Non-pigmented ciliary epithelial cell (primary cell): ENCODE measurements at places on chromosomes 11 and 22.
A peak's percentile ranks its signal among the peaks of the same experiment; 100 is the strongest.

- DNase-seq: no peak
Observed at GRCh38 chr11:15577519-15577918, 462.8 kb downstream of the INSC start.

GRCh38 chr22:31081963-31082605 is 966 bp downstream of the SMTN start:
- DNase-seq: no peak

GRCh38 chr11:126790550-126791081 is 210.0 kb downstream of the KIRREL3 start:
- peak; percentile 77 for DNase-seq

DNA sequence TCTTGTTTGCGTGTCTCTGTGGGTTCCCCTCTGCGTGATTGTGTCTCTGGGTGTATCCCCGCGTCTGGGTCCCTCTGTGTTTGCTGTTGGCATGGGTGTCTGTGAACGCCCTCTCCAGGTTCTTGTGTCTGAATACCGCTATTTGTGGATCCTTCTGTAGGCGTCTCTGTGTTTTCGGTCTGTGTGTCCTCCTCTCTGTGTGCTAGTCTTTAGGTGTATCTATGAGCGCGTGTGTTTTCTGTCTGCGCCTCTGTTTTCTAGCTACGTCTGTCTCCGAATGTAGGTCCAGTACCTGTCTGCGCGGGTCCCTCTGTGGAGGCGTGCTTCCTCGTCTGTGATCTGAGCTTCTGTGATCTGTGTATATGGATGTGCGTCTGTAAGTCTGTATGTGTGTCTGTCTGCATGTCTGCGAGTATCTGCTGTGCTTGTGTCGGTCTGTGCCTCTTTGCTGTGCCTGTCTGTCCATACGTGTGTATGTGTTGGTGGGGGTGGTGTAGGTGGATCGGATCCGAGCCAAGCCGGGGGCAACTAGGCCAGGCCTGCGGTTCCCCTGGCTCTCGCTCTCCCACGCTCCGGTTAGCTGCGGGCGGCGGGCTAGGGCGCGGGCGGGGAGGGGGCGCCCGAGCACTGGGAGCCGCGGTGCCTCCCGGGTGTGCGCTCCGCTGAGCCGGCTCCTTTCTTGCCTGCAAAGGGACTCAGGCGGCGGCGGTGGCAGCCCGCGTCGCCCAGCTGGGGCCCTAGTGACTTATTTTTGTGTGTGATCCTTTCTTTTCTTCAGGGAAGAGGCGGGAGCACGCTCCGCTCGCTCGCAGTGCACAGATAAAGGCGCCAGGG is 105.3 kb upstream of the E2F8 start:
- no peak for DNase-seq

DNA sequence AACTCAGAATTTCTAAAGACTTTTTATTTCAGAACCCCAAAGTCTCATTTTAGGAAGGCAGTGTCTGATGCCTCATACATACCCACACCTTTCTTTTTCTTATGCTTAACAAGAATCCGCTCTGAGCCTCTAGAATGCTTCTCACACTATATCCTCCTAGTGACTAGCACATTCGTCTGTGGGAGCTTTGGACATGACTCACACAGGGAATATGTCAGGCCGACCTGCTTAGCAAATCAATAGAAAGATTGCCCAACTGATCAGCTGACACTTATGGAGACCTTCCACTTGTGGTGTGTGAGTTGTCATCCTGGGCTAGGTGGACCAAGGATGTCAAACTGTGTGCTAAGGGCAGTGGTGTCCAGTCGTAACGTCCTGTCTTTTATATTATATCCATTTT is 129.9 kb upstream of the TTC12 start:
- peak; percentile 93 for DNase-seq

- no peak for DNase-seq
Observed at GRCh38 chr11:14112721-14113120, 150.2 kb downstream of the SPON1 start.

DNA sequence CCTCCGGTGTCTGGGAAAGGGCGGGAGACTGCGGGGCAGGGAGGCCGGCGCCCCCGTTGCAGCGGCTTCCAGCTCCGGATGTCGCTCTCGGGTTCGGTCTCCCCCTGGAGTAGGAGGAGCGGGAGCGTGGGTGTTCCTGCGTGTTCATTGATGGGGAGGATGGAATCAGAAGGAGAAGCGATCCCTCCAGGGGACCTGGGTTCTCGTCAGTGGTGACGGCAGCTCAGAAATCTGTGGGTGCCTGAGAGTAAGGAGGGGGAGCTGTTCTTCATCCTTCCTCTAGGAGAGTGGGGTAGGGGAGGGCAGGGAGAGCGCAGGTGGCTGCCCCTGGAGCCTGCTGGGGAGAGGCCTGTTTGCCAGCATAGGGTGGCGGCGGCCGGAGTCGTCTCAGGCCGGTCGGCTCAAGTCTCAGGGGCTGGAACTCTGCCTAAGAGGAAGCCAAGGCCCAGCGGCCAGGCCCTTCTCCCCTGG is 1.1 kb downstream of the UBASH3B start:
- no peak for DNase-seq

DNA sequence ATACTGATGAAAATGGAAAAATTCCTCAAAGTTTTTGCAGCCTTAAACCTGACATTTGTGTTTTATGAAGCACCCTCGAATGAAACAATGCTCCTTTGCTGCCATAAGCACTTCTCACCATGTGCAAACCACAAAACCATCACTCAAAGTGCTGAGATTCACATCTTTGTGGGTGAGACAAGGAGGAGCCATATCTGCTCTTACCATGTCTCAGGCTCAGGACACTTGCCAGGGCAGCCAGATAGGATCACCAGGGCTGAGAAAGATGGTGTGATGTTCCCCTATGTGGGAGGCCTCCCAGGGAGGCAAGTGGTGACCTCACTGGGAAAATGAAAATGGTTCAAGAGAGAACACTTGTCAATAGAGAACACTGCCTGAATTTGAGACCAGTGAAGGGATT is 120.4 kb downstream of the CCDC34 start:
- no peak for DNase-seq

GRCh38 chr22:27201741-27202140 is 544.4 kb downstream of the MIAT start:
- DNase-seq: no peak

GRCh38 chr22:37086184-37086583 is 23.3 kb downstream of the TMPRSS6 start:
- no peak for DNase-seq

DNA sequence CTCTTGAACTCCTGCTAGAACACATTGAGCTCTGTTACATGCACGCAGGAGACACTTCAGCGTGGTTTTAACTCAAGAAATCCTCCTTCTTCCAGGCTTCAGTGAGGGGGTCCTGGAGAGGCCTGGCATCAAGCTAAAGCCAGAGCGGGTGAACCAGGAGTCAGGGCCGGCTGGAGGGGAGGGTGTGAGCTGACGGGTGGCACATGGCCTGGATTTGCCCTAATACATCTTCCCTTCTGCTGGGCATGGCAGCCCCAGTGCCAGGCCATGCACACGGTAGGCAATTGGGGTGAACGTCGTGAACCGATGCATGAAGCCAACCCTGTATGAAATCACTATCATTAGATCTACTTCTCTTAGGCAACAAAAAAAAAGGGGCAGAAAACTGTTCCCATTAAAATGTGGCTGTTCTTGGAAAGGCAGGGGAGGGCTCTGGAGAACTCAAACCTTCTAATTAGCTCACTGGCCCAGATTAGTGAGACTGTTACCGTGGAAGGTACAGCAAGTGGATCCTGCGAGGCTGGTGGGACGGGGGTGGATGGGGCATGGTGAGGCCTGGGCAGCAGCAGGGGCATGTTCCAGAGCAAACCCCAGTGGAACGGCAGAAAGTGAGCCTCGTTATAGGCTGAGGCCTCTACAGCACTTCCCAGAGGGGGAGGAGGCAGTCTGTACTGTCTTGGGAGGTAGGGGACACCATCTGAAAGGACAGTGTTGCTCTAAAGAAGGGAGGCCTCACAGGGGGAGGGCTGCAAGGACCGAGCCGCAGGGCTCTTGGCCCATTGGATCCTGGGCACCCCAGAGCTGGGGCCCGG is 10.6 kb downstream of the IFT27 start:
- DNase-seq: no peak

- DNase-seq: no peak
Observed at GRCh38 chr11:126265811-126266210, 2.9 kb downstream of the SRPRA start.

DNA sequence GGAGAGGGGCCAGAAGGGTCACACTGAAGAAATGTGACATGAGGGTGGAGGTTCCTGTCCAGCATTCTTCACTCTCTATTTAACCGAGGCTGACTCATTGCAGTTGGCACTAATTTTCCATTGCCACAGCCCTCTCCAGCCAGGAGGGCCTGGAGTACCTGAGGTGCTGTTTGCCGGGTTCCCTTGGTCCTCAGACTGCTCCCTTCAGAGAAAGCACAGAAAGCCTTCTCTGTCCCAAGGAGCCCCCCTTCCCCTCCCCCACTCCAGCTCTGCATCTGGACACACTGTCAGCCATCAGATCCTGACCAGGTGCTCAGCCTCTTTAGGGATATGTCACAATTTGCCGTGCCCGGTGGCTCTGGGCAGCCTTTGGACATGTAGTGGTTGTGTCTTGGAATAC is 3.2 kb upstream of the C11orf91 start:
- DNase-seq: no peak

- no peak for DNase-seq
Observed at GRCh38 chr11:107669893-107670601, 41.8 kb downstream of the SLN start.

- no peak for DNase-seq
Observed at GRCh38 chr11:62573006-62573591, 592 bp downstream of the EEF1G start.

- no peak for DNase-seq
Observed at GRCh38 chr11:104541701-104542100, 356.6 kb downstream of the CASP12 start.

DNA sequence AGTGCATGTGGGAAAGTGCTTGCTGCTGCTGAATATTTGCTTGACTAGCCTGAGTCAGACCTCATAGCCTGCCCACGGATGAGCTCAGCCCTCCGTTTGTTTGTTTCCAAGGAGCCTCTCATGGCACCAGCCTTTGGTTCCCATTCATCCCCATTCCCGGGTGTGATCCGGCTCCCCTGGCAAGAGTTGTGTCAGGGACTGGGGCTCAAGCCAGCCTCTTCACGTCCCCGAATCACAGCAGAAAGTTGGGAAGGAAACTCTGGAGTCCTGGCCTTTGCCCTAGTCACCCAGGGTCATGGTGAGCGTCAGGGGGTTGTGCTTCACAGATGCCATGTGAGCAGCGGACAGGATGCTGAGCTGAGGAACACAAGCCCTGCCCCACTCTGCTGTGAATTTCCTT is 13.8 kb downstream of the SEC14L3 start:
- DNase-seq: no peak

- no peak for DNase-seq
Observed at GRCh38 chr11:18011633-18012032, 1.2 kb downstream of the SERGEF start.

- peak; percentile 11 for DNase-seq
Observed at GRCh38 chr11:5129457-5129877, 8.7 kb downstream of the OR52A5 start.

DNA sequence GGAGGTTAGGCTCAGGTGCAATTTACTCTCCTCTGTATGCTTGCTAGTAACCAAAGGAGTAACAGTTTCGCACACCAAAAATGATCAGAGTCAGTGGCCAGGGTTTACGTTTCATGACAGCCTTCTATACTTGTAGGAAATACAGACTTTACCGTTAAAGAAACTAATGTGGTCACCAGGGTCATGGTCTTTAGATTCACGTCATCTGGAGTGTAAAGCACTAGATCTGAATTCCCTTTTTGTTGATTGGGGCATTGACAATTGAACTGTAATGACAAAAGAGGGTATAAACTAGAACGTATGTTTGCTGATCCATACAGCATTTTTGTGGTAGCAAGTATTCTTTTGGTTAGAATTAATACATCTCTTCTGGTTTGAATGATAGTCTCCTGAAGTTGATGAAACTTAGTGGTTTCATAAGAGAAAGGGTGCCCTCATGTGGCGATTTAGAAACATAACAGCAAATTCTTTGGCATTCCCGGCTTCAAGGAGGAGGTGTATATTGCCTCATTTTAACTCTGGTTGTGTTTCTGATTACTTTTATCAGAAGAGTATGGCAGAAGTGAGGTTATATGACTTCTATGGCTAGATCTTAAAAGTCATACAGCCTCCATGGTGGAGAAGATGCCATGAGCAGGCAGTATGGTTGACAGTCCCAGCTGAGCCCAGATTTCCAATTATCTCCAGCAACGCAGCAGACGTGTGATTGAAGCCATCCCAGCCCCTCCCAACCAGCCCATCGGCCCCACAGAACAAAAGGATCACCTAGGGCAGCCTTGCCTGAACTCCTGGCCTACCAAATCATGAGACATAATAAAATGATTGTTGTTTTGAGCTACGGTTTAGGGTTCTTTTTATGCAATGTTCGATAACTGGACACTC is 35.1 kb downstream of the MMP7 start:
- DNase-seq: peak; percentile 71

DNA sequence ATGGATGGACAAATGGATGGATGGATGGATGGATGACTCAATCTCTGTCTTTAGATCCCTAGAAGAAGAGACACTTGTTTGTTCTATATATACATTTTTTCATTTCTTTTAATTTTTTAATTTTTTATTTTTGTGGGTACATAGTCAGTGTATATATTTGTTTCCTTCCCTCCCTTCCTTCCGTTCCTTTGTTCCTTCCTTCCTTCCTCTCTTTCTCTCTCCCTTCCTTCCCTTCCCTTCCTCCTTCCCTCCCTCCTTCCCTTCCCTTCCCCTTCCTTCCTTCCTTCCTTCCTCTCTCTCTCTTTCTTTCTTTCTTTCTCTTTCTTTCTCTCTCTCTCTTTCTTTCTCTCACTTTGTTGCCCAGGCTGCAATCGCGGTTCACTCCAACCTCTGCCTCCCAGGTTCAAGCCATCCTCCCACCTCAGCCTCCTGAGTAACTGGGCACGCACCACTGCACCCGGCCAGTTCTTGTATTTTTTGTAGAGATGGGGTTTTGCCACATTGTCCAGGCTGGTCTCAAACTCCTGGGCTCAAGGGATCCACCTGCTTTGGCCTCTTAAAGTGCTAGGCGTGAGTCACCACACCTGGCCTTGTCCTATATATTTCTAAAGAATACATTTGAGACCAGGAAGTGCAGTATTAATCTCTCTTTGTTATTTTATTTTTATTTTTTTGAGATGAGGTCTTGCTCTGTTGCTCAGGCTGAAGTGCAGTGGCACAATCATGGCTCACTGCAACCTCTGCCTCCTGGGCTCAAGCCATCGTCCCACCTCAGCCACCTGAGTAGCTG is 42.5 kb upstream of the AQP11 start:
- DNase-seq: no peak

DNA sequence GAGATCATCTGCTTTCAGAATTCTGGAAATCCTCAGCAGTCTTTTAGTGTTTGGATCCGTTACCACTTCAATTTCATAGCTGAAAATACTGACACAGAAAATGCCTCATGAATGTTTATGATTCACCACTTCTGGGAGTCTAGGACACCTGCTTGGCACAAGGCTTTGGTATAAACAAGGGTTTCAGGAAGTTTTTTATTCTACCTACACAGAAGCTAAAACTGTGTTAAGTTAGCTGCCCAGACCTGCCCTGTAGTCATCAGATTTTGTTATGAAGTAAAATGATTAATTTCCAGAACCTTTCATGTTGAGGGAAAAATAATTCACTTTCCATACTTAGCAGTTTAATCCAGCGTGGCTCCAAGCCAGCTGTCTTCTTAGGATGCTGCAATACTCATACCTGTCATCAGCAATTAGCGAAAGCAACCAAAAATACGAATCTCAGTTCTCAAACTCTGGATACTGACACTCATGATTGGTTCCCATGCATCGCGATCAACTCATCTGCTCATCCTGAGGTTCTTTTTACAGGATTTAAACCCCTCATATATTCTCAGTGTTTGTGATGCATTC is 458.5 kb upstream of the CCDC90B start:
- DNase-seq: no peak
